Activated T-helper 1 cell treated with anti-CD3 and anti-CD28 coated beads, Interleukin-12 subunit alpha, Interleukin-12 subunit beta, Interleukin-2, Interleukin-4 antibody, amounts not matched to agents 30 ng/mL and 10 ng/mL and 1 ng/mL, durations not matched to agents 14 hours and 24 hours and 36 hours (primary cell): ENCODE measurements at places on chromosomes 3 and 15.

DNA sequence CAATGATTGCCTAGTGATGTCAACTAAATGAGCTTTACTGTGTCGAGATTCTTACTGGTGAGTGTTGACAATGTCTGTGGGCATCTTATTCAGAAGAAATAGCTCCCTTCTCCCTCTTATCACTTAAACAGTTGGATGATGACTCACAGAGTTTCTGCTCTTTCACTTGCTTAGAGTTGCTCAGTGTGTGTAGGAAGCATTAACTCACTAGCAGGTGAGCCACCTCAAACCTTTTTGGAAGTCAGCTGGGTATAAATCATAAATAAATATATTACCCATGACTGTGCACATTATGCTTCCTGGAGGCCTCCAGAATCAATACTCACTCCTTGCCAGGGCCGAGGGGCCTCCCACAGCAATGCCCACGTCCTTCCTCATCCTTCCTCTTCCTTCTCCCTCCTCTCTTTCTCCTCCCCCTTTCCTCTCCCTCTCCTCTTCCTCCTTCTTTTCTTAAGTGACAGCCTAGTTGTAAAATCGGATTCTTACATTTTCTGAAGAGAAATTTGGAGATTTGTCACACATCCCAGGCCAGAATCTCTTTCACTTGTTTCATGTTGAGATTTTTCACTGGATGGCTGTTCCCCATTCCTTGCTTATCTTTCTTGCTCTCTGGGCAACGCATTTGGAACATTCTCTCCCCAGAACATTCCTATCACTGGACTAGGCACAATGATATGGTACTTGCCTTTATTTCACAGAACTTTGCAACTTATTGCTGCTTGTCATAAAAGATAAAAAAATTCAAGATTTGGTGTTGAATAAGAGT lies 17.5 kb downstream of the SHC4 start:
- DNase-seq = no peak

DNA sequence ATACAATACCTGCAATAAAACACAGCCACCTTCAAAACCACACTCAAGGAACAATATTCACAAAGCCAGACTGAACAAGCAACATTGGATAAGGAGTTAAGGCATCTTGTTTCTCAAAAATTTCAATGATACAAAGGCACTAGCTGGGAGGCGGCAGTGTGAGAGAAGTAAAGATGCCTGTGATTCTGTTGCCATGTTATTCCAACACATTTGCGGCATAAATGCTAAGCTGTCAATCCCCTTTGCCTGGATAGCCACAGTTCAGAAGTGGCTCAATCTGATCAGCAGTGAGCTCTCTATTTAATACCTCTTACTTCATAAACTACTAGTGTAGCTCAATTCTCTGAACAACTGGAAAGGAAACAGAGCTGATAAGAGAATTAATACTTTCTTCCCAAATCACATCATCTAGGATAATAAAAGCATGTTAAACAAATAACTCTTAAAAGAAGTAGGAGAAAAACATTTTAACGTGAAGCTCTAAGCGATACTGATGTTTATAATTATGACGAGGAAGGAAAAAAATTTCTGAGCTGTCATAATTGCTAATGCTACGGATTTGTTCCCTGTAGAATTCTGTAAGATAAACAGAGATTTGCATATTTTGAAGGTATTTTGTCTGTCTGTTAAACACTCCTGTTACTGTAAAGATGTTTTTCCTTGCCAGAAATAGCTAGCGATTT lies 358.4 kb downstream of the FOXP1 start:
- DNase-seq = no peak

DNA sequence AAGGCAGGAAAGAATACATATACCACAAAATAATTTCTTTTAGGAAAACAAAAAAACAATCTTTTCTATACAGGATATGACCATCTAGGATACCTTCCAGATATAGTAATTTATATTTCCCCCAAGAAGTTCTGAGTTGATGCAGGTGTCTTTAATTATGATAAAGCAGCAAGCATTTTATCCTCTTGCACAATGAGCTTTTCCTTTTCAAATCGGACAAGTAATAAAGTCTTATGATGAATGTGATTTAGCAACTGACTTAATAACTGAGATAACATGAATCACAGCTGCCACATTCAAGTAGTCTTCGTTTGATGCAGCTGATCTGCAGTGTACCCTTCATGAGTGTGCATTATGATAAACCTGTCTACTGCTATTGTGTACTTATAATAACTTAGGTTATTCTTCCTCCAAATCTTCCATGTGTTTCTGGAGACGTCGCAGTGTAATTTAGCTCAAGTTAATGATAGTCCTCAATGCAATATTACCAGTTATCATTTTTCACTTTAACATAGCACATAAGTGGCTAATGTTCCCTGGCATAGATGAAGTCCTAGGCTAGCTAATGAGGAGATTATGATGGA lies 260.3 kb upstream of the MRPL3 start:
- no peak for DNase-seq

GRCh38 chr3:181006541-181006940 lies 17.0 kb upstream of the DNAJC19 start:
- no peak for DNase-seq

- no peak for DNase-seq
These were observed 151.0 kb downstream of the FAM43A start for GRCh38 chr3:194836661-194837060.

DNA sequence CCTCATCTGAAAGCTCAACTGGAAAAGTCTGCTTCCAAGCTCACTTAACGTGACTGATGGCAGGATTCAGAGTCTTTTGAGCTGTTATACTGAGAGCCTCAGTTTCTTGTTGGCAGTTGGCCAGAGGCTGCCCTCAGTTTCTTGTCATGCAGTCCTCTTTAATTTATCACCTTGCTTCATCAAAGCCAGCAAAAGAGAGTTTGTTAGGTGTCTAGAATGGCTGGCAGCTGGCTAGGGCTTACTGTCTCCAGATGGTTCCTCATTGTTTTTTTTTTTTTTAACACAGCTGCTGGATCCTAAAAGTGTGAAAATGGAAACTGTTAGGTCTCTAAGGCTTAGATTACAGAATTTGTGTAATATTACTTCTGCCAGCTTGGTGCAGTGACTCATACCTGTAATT lies 310.6 kb downstream of the PDCD6IP start:
- no peak for DNase-seq

GRCh38 chr15:25860885-25861866 lies 2.0 kb downstream of the ATP10A start:
- no peak for DNase-seq

DNA sequence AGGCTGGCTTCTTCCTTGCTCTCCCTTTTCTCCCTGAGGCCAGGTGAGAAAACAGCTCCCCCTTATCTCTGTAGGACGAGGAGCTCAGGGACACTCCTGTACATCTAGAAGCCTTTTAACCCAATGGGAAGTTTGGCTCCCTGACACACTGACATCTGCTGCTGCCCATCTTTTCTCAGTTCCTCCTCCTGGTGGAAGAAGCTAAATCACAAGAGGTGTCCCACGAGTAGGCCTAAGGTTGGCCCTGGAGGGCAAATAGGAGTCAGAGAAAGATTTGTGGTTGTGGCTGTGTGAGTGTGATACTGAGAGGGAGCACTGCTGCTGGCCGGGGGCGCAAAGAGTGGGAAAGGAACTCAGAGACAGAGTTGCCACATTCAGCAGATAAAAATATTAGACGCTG lies 49.5 kb downstream of the ARHGAP31 start:
- no peak for DNase-seq

GRCh38 chr15:41908736-41909461 lies 15.0 kb upstream of the SPTBN5 start:
- DNase-seq = no peak

GRCh38 chr15:25838191-25838870 lies 24.8 kb downstream of the ATP10A start:
- DNase-seq = no peak

GRCh38 chr15:92120094-92120795 lies 266.7 kb downstream of the SLCO3A1 start:
- DNase-seq = no peak

DNA sequence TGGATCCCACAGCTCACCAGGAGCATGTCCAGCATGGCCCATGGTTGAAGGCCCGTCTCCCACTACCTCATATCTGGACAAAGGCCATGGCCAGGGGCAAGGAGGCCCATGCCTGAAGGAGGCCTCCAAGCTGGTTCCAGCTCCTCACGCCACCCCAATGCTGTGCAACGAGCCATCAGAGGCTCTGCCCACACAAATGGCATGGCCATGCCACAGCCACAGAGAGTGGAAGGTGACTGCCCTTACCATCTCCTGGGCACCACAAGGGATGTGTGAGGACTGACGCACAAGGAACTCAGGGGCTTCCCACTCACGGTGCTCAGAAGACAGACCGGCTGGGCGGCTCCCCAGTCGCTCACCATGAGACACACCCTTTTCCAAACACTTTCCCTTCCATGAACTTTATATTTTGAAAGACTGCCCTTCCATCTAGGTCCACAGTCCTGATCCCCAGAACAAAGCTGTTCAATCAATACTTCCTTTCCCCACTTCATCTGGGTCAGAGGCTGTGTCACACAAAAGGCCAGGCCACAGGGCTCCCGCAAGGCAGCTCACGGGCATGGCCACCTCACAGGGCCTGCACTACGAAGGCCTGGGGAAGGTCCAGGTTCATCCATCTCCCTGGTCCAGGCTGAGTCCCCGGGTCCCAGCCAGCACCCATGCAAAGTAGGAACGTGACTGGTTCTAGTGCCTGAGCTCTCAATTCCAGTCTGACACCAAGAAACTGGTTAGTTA lies 66.4 kb downstream of the CYFIP1 start:
- DNase-seq = no peak

DNA sequence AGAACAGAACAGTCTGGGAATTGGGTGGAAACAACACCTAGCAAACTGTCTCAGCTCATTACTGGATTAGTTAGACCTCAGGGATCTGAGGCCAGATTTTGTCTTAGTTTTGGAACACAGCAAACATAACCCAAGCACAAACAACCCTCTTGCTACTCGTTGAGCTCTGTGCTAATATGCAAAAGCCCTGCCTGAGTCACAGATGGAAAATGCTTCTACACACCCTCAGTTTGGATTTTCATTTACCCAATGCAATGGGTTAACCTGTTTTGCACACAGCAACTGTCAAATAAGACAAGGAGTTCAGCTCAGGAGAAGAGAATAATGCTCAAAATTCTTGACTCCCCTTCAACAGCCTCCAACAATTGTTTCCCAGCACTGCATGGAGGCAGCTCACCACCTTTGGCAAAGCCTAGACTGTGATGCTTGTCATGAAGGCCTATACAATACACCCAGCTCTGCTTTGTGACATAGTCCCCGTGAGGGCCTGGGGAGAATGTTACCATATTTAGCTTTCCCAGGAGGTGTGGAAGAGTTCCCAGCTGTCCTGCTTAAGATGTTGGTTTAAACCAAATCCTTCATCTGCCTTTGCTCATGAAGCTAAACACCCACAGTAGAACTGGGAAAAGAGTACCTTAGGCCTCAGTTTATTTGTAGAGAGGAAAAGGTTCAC lies 68.9 kb upstream of the MNS1 start:
- DNase-seq = no peak

GRCh38 chr3:17602126-17602525 lies 140.3 kb downstream of the TBC1D5 start:
- DNase-seq = no peak

DNA sequence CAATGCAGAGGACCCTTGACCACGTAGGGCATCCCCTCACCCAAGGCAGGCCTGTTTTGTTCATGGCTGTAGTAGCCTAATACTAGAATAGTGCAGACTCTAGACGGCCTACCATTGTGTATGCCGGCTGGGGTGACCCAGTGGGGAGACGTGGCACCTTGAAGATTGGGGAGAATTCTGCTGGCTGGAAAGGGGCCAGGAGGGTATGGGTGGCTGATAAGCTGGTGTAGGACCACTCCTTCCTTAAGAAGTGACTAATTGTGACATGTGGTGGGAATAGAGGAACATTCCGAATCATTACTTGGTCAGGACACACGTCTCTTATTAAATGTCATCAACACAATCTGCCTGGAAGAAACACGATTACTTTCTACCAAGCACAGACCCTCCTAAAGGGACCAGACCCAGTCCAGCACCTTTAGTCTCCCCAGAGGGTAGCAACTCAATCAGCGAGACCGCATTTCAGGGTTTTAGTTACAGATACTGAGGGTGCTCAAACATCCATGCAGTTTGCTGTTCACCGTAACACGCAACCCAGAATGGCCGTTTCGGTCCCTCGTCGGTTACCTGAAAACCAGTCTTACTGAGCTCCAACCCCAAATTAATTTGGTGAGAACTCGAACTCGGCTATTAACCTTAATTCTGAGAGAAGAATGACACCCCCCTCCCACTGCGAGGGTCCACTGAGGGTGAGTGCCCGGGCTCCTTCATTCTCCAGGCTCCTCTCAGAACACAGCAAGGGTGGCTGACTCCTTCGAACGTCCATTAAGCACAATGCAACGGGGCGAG lies 1.6 kb upstream of the KLF13 start:
- DNase-seq = no peak

DNA sequence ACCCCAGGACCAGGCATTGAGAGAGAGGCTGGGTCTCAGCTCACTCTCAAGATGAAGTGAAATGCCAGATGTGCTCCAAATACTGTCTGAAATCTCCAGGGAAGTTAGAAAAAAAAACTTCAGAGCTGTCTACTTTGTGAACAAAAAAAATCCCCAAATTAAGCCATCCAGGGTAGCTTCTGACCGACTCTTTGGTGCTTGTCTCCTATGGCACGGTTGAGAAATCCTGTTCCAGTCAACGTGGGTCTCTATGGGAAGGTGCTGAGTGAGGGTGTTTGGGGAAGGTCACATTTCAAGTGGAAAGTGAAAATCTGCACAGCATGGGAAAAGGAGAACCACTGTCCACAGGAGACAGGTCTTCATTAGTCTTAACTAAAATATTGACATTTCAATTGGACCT lies 322.5 kb upstream of the CFAP20DC start:
- no peak for DNase-seq

DNA sequence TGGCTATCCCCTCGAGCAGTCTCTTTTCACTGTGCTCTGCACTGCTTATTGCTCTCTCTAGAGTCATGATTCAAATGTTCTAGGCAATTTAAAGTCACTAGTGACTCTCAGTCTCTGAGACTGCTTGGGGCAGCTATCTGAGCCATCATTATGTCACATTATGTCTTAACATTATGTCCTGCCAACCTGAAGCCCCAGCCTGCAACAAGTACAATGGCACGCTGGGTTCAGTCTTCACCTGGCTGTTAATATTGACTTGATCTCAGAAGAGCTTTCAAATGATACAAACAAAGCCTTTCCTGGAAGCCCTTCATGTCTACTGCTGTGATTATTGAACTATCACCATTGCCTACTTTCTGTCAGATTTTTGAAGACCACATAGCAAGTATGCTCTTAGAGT lies 128.1 kb upstream of the GRM7 start:
- DNase-seq = no peak

- no peak for DNase-seq
These were observed 59.0 kb downstream of the FAM174B start for GRCh38 chr15:92596623-92597022.

GRCh38 chr3:107542665-107543064 lies 19.9 kb downstream of the BBX start:
- DNase-seq = no peak

GRCh38 chr15:27956285-27956684 lies 142.8 kb downstream of the OCA2 start:
- DNase-seq = no peak

DNA sequence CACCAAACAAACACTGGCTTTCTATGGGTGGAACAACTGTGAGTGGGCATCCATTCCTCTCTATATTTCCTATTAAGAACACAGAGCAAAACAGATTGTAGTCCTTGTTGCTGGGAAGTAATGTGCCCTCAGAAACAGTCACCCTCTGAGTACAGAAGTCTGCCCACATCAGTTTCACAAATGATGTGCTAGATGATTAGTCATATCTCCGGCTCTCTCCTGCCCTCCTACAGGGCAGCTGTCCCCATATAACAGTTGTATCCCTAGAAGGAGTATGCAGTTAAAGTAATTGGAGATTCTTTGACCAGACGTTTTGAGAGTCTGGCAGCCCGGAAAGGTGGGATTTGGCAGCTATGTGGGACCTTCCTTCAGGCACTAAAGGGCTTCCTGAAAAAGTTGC lies 159.9 kb downstream of the APBA2 start:
- DNase-seq = no peak
